ENCODE measurements at places on chromosomes 13 and 19. TPM values are rescaled to one million over a fixed set of nuclear protein-coding genes. Genes with fewer than 3 reads are reported as not detected.

ZNF486 gene
- total RNA-seq = 15.8 TPM

POU2F2 gene
- total RNA-seq = not detected

LRRC4B gene
- total RNA-seq = 6.0 TPM

HOOK2 gene
- total RNA-seq = 44.3 TPM

VSIG10L gene
- 3.4 TPM for total RNA-seq

CBLC gene
- 28.3 TPM for total RNA-seq
